ENCODE measurements at places on chromosomes 6 and 20.

DNA sequence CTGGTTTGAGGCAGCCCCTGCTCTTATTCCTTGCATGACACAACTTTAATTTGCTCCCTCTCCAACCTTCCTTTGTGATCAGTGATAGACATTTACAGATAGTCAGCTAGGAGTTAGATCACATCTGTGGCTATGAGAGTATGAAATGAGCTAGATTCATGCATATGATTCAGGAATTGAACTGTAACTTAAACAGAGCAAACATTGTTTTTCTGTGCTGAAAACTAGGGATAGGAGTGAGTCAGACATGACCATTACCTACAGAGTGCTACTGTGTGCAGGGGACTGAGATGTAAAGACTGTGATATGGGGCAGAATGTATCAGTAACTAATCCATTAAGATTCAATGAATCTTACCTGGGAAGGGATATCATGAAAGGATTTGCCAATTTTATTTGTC is 279.4 kb upstream of the SPTLC3 start:
- no peak for DNase-seq

- DNase-seq = peak; percentile 45
Measured at GRCh38 chr6:148144917-148145521, 197.6 kb upstream of the SASH1 start.

DNA sequence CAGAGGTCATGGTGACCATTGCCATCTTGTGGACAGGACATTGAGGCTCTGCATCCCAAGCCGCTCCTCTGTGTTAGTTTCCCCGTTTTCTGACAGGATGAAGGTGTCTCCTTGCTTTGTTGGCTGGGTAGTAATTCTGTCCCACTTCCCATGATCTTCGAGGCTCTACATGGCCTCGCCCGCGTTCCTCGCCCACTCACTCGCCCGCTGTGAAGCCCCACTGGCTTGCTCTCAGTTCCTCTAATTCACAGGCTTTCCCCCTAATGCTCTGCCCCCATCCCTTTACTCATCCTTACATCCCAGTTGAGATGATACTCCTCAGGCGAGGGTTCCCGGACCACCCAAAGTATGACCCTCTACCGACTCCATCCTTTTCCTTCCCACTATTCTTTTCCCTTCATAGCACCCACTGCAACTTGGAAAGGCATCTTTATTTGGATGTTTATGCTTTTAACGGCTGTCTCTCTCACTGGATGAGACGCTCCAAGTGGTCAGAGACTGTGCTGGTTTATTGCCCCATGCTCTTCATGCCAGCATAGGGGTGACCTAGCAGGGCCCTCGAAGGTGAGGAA is 511 bp upstream of the SLC35B2 start:
- no peak for DNase-seq

- no peak for DNase-seq
Measured at GRCh38 chr6:6920987-6921313, 186.8 kb upstream of the RREB1 start.

DNA sequence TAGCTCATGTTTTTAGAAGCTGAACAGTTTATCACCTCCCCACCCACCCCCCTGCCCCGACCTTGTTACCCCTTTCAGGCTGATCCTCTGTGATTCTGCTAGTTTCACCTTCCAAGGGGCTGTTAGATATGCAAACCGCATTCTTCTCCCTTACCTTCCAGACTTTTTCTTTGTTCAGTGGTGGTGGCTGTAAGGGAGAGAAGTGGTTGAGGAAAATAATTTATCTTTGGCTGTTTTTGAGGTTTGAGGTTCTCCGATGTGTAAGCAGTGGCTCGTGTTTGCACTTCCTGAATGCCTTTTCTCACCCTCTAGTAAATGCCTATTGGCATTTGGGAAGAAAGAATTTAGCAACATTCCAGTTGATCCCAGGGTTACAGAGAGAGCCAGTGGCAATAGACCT is 69.4 kb upstream of the KCNG1 start:
- DNase-seq = no peak

Measured in CD4-positive, alpha-beta T cell treated with Interleukin-2 at 100 ng/mL for 4 hours (primary cell).